ENCODE measurements at places on chromosomes 11 and 22.

DNA sequence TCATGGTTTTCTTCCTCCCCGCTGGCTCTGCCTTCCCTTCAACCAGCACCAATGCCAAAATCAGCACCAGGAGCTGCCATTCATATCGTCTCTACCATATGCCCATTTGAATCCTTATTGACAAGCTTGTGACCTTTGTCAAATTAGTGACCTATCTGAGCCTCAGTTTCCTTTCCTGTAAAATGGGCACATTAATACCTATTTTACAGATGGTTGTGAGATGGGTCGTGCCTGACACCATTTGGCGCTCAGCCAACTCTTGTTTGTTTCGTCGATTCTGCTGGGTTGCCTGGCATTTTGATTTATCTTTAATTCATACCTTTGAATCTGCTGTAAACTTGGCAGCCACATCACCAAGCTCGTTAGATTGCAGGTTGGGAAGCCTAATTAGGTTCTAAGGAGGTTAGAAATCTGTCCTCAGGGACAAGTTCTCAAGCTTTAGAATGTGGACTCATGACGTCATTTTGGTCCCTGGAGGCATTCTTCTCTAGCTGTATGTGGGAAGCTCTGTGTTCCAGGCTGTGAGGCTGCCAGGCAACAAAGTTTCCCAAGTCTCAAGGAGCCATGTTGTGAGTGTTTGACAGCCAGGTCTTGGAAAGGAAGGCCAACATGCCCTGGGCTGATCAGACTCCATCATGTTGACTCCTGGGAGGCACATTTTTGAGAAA, 61.0 kb downstream of the RPS6KA4 start:
- DNase-seq = no peak

DNA sequence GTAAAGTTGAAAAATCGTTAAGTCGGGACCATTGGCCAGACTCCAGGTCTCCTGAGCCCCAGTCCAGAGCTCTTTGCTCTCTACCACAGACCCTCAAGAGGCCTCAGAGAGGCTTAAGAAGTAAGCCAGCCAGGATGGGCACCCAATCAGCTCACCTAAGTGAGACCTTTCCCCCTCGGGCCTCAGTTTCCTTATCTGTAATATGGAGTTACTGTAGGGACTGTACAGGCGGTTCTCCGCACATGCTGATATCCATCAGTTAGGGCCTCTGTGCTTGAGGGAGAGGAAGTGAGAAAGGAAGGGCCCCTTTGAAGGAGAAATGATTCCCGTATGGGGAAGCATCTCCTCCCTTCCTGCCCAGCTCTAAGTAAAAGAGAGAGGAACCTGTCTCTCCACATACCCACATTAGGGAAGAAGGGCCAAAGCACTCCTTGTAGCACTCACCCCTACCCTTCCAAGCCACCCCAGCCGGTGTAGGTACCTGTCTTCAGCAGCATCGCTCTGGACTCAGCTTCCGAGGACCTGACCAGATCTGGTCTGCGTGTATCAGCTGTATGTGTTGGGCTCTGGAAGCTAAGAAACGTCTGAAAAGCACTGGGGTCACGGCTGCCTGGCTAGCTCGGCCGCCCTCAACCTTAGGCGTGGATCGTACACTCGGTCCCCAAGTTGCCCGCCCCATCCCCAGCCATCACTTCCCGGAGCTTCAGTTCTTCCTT, 653 bp downstream of the NAGA start:
- no peak for DNase-seq

DNA sequence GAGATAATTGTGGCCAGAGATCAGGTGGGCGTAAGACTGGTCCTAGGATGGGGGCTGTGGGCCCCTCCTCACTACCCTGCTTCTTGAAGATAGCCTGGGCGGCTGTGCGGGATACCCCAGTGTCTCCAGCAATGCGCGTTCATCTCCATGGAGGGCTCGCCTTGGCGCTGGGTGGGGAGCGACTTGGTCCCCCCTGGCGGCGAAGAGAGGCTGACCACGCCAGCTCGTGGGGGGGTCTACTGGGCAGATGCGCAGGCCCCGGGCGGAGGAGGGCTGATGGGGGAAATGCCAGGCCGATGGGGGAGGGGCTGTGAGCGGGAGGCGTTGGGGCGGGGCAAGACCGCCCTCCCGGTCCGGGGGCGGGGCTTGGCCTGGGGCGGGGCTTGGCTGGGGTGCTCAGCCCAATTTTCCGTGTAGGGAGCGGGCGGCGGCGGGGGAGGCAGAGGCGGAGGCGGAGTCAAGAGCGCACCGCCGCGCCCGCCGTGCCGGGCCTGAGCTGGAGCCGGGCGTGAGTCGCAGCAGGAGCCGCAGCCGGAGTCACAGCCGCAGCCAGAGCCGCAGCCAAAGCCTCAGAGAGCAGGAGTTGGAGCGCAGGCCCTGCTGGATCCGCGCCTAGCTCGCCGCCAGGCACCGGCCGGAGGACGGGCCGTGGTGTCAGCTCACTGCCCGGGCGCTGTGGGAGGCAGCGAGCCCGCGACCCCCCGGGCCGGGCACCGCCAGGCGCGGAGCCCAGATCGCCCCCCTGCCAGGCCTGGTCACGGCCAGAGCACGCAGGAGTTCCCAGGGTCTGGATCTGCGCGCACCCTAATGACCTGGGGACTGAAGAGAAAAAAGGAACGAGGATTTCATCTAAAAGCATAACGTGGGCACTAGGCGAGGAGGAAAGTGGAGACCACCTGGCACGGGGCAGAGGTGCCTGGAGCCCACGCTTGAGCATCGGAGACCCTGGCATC, at the start of gene SLC35E4:
Gene SLC35E4, plus strand, starts transcription at position 509 of the 953 bp plus-strand sequence. CDS start 670 bp downstream, outside the sequence.
- DNase-seq = peak; percentile 92

DNA sequence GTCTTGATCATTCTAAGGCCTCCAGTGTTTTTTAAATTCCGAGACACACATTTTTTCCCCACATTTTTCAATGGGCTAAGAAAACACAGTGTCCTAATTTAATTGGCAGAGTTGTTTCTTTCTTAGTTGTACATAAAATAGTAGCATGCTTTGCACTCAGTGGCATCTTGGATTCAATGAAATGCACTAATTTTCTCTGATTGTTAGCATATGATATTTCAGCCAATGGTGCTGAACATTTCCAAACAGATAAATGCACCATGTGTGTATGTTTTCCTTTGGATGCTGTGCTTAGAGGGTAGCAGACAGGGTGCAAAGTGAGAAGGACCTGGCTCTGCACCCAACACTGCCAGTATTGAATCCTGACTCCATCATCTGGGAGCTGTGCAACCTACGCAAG, 103.5 kb downstream of the LDLRAD3 start:
- DNase-seq = no peak

DNA sequence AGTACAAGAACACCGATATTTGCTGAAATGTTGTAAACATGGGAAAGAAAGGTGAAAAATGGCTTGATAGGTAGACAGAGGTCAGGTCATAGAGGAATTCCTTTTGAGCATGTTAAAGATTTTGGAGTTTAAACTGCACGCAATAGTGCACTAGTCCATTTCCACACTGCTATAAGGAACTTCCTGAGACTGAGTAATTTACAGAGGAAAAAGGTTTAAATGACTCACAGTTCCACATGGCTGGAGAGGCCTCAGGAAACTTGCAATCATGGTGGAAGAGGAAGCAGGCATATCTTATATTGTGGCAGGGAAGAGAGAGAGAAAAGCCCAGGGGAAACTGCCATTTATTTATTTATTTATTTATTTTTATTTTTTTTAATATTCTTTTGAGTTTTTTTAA, 5.0 kb downstream of the OR10A5 start:
- no peak for DNase-seq

DNA sequence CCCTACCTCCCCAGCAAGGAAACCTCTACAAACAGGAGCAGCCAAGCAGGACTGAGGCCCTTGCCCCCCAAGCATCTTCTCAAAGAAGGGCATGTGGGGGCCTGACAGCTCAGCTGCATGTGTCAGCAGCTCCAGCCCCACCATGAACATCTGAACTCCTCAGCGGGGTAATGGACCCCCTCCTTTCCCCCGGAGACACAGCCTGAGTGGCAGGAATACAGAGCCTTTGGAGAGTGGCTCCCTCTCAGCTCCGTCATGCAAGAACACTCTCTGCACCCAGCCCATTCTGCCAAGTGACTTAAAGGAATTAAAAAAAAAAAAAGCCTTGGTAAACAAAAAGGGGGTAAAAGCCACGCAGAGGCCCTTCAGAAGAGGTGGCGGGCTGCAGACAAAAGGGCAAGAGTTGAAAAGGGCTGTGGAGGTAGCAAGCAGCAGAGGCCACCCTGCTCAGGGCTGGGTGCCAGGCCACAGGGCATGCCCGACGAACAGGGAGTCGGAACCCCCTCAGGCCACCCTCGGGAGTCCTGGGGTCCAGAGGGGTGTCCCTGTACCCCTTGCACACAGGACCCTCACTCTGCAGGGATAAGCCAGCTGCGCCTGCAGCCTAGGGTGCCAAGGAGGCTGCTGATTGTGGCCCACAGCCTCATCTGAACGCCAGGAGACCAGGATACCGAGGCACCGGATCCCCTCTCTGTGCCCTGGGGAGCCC, 62.5 kb downstream of the MACROD1 start:
- no peak for DNase-seq

- no peak for DNase-seq
These were observed 8.2 kb downstream of the REXO2 start for GRCh38 chr11:114447444-114447843.

DNA sequence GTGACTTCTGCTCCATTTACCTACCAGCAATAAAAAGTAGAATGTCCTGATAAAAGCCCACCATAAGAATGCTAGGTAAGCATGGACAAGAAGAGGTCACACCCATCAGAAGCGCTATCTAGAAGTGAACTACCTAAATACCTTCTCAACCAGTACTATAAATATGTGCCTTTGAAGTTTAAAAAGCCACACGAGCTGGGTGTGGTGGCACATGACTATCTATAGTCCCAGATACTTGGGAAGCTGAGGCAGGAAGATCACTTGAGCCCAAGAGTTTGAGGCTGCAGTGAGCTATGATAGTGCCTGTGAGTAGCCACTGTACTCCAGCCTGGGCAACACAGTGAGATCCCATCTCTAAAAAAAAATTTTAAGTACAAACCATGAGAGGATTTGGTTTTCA, 66.7 kb downstream of the PACSIN2 start:
- no peak for DNase-seq

DNA sequence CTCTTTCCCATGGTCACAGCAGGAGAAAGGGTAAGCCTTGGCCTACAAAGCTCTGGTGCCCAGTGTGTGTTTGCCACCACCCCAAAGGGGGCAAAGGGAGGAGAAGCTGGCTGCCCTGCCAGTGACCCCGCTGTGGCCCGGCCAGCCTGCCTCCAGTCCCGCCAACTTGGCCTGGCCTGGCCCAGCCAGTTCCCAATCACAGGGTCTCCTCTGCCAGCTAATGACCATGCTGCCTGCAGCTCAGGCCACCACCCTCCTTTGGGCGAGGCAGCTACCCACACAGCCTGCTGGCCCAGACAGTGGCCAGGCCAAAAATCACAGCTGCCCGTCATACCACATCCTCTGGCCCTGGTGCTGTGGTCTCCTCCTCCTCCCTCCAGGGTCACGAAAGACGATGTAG, 5.1 kb downstream of the GDPD5 start:
- no peak for DNase-seq

- DNase-seq = no peak
These were observed 789 bp upstream of the FAM111A start for GRCh38 chr11:59141673-59142460.

- peak; percentile 23 for DNase-seq
These were observed 8.5 kb upstream of the CHRDL2 start for GRCh38 chr11:74739546-74740270.

DNA sequence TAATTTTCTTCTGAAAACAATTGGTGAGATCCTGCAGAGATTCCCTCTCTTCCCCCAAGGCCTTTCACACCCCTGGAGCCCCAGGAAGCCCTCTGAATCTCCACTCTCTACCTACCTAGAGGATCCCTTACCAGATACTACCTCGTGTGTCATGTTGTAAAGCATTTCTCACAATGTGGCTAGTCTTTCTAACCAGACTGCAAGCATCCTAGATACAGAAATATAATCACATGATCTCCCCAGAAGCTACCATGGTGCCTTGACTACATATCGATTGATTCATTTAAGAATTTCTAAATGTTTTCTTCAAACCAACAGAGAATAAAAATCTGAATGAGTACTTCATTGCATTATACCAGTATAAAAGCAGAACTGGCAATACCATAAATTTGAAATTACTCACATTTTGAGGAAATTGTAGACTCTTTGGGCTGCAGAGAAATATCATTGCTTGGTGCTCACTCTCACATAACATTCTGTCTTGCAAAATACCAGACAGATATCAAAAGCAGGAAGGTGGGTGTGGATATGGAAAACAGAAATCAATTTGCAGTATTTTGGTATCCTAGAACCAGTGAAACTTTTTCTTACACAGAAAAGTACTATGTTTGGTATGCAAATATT, 113.5 kb downstream of the MAML2 start:
- DNase-seq = no peak

DNA sequence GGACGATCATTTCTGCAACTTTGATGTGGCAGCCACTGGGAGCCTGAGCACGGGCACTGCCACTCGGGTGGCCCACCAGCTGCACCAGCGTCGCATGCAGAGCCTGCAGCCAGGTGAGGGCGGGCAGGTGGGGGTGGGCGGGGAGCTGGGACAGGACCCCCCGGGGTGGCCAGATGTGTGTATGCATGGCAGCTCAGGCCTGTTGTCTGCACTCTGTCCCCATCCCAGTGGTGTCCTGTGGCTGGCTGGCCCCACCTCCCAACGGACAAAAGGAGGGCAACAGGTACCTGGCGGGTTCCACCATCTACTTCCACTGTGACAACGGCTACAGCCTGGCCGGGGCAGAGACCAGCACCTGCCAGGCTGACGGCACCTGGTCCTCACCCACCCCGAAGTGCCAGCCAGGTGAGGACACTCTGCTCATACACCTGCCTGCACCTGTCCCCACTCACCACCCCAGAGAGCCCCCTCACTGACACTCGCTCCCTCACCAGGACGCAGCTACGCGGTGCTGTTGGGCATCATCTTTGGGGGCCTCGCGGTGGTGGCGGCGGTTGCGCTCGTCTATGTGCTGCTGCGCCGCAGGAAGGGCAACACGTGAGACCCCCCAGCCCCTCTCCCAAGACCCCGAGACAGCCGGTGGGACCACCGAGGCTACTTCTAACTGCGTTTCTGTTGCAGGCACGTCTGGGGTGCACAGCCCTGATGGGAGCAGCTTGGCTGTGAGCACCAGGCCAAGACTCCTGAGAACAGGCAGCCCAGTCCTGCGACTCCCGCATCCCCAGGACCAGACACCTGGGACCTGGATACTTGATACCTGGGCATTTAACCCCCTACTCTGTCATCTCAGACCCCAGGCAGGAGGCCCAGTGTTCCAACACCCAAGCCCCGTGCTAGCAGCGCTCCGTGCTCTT, 6.7 kb downstream of the SUSD2 start:
- no peak for DNase-seq

DNA sequence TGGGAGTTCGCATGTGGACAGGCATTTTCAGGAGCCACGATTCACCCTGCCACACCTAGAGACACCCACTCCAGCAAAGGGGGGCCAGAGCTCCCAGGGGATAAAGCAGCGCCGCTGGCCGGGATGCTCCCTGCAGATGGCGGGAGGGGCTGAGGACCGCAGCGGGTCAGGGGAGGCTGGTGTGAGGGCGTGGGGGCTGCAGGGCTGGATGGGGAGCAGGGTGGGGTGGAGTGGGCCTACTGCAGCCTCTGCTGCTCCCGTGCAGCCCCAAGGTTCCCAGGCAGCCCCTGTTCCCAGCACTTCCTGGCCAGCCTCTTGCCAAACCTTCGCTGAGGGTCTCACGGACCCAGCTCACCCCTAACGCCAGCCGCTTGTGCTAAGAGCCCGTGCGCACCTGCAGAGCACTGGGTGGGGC, 13.0 kb downstream of the MUC5B start:
- DNase-seq = no peak
